NCI-H187 treated with DMSO at 0.1 percent for 48 hours (cell line): ENCODE measurements at places on chromosomes 1 and 21.
A peak's percentile ranks its signal among the peaks of the same experiment; 100 is the strongest.

DNA sequence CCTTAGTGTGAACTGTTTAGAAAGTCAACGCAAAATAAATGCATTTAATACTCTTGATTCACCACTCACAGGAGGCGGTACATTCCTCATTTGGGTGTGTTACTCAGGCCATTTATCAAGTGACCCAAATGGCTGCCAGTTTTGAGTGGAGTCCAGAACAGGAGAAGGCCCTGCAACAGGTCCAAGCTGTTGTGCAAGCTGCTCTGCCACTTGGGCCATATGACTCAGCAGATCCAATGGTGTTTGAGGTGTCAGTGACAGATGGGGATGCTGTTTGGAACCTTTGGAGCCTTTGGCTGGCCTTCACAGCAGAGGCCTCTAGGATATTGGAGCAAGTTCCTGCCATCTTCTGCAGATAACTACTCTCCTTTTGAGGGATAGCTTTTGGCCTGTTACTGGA, 609.2 kb downstream of the KCNT2 start:
- no peak for DNase-seq

- no peak for DNase-seq
These were observed 81.6 kb upstream of the SSX2IP start for GRCh38 chr1:84771895-84772294.

- DNase-seq = no peak
These were observed 19.2 kb downstream of the SYT6 start for GRCh38 chr1:114134518-114134917.

- no peak for DNase-seq
These were observed 43.6 kb upstream of the CCDC190 start for GRCh38 chr1:162904579-162904978.

DNA sequence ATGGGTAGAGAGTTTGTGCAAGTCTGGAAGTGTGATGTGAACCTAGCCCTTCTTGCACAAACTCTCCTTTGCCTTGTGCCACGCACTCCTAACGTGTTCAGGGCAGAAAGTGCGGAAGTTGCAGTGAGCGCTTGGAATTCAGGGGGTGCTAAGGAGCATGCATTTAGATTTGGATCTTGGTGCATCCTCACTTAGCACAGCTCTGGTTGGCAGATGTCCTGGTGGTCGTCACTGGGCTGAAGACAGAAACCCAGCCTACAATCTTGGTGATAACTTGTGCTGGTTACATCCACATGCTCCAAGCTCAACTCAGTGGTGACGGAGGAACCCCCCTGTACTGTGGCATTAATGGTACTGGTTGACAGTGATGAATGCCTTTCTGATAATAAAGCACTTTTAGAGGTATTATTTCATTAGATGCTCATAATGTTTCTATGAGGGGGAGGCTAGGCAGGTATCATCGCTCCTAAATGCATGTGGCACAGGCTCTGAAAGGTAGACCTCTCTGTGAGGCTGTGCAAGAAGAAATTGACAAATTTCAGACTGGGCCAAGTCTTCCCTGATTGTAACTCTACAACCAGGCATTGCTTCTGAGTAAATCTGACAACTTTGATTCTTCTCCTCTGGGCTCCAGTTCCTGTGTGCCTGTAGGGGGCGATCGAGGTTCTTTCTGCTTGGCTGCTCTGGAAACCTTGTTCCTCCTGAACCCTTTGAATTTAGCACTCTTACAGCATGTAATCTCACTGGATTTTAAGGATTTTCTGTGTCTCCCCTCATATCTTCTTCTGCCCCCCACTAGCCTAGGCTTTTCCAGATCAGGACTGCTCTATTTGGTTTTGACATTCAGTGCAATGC, 40.6 kb downstream of the MAPKAPK2 start:
- no peak for DNase-seq

DNA sequence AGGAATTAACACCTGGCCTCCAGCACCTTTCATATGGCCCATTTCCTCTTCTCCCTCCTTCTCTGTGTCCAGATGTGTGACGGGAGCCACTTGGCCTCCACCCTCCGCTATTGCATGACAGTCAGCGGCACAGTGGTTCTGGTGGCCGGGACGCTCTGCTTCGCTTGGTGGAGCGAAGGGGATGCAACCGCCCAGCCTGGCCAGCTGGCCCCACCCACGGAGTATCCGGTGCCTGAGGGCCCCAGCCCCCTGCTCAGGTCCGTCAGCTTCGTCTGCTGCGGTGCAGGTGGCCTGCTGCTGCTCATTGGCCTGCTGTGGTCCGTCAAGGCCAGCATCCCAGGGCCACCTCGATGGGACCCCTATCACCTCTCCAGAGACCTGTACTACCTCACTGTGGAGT, 5.6 kb downstream of the TMEM61 start:
- no peak for DNase-seq

DNA sequence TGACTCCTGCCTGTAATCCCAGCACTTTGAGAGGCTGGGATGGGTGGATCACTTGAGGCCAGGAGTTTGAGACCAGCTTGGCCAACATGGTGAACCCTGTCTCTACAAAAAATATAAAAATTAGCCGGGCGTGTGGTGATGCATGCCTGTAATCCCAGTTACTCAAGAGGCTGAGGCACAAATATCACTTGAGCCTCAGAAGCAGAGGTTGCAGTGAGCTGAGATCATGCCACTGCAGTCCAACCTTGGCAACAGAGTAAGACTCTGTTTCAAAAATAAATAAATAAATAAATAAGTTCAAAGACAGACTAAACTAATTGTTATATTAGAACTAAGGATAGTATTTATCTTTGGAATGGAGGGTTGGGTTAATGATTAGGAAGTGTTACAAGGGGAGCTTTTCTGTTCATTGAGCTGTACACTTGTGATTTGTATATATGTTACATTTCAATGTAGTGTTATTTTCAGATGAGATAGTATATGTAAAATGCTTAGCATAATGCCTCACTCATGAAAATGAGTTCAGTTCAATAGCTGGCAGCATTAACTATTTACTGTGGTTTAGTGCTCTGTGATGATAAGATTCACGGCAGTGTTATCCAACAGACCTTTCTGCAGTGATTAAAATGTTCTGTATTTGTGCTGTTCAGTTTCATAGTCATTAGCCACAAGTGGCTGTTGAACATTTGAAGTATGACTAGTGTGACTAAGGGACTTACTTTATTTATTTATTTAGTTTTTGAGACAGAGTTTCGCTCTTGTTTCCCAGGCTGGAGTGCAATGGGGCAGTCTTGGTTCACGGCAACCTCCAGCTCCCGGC, 47.7 kb downstream of the OSBPL9 start:
- no peak for DNase-seq

DNA sequence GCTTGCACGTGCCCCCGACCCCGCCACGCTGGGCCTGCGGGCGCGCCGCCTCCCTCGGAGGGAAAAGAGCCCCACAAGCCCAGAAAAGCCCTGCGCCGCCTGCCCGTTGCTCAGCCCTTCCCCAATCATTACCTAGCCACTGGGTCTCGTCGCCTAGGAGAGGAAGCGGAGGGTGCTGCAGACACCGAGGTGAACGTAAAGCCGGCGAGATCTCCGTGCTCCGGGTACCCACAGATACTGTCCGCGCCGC, at the start of gene ENO1:
Gene ENO1, minus strand, starts transcription at position 239 of the 250 bp plus-strand sequence. CDS start 3,778 bp downstream, outside the sequence.
- no peak for DNase-seq

DNA sequence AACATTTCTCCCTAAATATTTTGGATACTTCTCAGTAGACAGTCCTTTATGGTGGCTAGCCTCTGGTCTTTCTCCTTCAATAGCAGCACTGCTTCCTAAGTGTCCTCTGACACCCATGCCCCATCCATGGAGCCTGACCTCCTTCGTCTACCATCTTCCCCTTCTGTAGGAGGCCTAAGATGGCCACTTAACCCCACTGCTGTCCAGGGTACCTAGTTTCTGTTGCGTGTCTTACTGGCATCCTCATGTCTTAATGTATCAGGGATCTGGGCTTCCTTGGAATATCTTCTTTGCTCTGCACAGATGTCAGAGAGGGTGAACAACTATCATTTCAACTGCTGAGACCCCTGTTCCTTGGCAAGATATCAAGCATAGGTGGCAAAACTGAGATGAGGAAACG, 5.4 kb upstream of the KIRREL1 start:
- DNase-seq = no peak

GRCh38 chr1:82153272-82153629, 352.5 kb downstream of the ADGRL2 start:
- DNase-seq = no peak

GRCh38 chr1:165259236-165259635, 97.3 kb downstream of the LMX1A start:
- DNase-seq = no peak

DNA sequence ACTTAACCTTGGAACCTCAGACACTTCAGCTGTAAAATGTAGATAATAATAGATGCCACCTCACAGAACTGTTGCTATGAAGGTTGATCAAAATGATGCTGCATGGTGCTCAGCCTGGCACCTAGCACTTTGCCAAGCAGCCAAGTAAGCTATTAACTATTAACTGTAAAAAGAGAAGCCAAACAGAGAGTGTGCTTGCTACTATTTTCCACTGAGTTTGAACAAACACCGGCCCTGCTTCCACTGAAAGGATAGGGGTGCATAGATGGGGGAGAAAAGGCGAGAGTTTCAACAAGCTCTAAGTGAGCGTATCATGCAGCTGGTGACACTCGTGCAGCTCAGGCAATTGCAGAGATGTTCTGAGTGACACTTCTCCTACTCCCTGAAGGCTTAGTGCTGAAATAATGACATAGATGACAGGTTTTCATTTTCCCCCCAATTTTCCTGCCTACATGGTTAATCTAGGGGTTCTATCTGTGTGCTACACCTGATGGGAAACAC, 78.2 kb downstream of the GPR88 start:
- DNase-seq = no peak

GRCh38 chr1:71303617-71304041, 222.8 kb upstream of the ZRANB2 start:
- no peak for DNase-seq

GRCh38 chr1:15326691-15327588, 79.9 kb downstream of the FHAD1 start:
- peak; percentile 40 for DNase-seq

DNA sequence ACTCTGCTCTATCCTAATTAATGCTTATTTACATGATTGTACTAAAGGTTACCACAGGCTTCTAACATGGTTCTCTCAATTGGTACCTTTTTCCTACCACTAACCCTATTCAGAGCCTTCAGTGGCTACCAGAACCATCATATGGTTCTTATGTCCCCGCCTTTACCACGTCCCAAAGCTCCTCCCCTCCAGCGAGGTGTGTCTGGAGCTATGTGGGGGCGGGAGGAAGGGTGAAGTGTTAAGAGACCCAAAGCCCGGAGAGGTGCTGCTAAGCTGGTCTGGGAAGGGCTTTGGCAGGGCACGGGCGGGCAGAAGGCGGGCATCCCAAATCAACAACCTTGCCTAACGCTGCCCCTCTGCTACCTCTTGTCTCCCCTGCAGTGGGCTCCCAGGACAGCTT, 10.0 kb downstream of the SPATA46 start:
- DNase-seq = no peak

- no peak for DNase-seq
These were observed 1.0 kb upstream of the EFNA1 start for GRCh38 chr1:155126556-155127104.

GRCh38 chr1:177472567-177472966, 301.8 kb downstream of the BRINP2 start:
- DNase-seq = no peak

DNA sequence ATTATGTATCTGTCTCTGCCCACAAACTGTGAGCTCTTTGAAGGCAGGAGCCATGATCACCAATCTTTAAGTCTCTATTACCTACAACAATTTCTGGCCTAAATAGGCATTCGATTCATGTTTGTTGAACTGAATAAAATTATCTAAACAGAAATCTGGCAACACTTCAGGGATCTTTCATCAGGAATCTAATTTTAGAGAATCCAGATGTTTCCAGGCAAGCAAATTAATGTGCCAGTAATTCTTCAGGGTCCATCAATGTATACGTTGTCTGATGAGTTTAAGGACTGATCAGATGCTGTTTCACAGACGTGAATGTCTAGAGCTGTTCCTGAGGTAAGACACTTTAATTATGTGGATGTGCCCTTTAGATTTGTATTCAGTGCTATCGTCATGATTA, 524.4 kb downstream of the PTPRC start:
- no peak for DNase-seq

DNA sequence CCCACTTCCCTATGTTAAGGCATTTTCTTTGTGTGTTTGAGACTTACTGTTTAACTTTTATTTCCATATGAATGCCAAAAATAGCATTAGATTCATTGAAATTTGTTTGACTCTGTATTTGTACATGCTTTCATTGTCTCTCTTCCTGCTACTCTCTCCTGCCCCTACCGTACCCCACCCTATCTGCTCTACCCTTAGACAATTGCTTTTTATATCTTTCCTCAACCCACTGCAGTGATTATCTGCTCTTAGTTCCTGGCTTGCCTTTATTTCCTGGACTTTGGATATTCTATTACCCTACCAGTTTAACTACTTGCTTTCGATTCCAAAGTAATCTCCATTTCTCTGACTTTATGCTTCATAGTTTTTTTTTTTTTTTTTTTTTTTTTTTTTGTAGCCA, 10.5 kb downstream of the RAVER2 start:
- DNase-seq = no peak

DNA sequence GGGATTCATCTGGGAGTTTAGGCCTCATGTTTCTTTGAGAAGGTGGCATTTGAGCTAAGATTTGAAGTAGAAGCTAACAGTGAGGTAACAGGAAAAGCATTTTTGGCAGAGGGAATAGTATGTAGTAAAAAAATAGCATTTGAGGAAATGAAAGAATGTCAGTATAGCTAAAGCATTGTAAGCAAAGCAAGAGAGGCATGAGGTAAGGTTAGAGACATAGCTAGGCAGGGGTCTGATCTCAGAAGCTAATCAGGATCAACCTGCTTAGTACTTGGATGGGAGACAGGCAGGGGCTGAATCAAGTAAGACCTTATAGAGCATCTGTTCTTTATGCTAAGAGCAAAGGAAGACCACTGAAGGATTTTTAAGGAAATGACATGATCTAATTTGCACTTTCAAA, 4.0 kb downstream of the POLR3C start:
- no peak for DNase-seq

DNA sequence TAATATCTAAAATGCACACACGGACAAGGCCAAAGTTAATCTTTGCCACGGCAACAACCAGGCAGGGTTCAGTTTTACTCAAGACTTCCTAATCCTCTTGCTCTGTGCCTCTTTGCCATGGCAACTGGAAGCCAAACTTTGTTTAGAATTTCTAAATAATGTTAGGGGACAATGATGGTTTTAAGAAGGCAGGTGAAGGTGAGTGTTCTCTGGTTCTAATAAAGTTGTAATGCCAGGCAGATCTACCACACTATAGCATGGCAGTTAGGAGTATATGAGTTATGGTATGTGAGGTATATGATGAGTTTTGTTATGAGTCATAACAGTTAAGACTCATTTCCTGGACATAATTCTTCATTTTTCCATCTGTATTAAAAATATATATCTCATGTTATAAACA, 2.7 kb downstream of the PTPRC start:
- DNase-seq = no peak
